ENCODE measurements at places on chromosomes 5 and 9.

GRCh38 chr5:58795327-58795726 is 212.5 kb downstream of the RAB3C start:
- DNase-seq = no peak

- no peak for DNase-seq
These were observed 9.3 kb downstream of the TPPP start for GRCh38 chr5:683551-684481.

DNA sequence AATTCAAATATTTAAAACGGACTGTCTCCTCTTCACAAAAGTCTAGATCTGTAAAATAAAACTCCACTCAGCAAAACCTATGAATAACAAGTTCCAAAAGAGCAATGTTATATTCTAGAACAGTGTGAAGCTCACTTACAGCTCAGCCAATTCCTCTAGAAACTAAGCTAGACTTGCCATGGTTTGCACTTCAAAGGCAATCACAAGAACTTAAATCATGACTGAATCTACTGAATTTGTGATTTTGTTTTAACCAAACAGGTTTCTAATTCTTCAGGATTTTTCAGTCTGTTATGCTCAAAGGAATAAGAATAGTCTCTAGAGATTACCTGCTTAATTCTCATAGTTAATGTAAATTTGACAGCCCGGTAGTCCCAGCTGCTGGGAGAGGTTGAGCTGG is 1.4 kb upstream of the PKD2L2 start:
- DNase-seq = no peak

GRCh38 chr5:58649716-58650115 is 66.8 kb downstream of the RAB3C start:
- DNase-seq = no peak

Measured in stimulated activated CD8-positive, alpha-beta memory T cell treated with anti-CD3 and anti-CD28 coated beads, Interleukin-4, amount 100 ng/mL, for 1 hour (primary cell).